Glutamatergic neuron (in vitro differentiated cells): ENCODE measurements at places on chromosomes 7 and 10.

- peak within 1 kb of the TSS; percentile 89 for H3K27ac ChIP-seq
- peaks cover 5% of the 10 kb centered on the region for H3K27me3 ChIP-seq
- peak; percentile 37 for DNase-seq
Measured at GRCh38 chr7:64313740-64314491, at the start of gene ZNF736. TSS of gene ZNF736 (plus strand) at chr7:64313961. CDS start at chr7:64314151, 190 bp downstream.

DNA sequence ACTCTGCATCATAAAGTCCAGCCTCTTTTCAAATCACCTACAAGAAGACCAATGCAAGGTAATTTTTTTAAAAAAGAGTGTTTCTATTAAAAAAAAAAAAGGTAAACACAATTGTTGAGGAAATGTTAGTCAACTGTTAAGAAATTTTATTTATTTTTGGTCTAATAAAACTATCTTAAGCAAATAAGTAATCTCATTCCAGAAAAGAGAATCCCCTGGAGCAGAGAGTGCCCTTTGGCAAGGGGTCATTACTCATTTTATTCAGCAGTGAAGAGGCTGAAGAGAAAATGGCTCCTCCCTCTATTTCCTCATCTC, 63.4 kb upstream of the GSDME start:
- DNase-seq = no peak
- H3K27ac ChIP-seq = no peak overlapping the region
- H3K36me3 ChIP-seq = no peaks in the 10 kb centered on the region
- H3K27me3 ChIP-seq = no peaks in the 10 kb centered on the region

DNA sequence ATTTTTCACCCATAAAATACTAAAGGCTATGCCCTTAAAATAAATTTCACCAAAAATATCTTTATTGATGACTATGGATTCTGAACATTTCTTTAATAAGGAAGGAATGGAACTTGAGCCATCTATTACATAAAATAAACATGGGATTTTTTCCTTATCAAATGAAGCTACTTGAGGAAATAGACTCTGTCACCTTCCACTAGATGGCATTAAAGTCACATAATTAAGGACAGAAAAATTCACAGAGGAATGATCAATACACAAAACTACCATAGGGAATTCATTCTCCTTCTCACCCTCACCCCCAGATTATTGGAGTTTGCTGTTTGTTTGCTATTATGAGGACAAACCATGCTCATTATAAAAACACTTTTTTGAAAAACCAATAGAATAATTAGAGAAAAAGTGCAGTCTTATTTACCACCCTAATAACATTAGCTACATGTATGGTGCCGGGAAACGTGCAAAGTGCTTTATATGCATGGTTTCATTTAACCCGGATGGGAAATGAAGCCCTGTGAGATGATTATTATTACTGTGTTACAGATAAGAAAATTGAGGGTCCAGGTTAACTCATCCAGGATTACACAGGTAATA, 21.1 kb upstream of the FOXI2 start:
- H3K36me3 ChIP-seq = no peaks in the 10 kb centered on the region
- H3K27ac ChIP-seq = no peak overlapping the region
- H3K4me1 ChIP-seq = peaks cover 10% of the 10 kb centered on the region
- no peak for DNase-seq

DNA sequence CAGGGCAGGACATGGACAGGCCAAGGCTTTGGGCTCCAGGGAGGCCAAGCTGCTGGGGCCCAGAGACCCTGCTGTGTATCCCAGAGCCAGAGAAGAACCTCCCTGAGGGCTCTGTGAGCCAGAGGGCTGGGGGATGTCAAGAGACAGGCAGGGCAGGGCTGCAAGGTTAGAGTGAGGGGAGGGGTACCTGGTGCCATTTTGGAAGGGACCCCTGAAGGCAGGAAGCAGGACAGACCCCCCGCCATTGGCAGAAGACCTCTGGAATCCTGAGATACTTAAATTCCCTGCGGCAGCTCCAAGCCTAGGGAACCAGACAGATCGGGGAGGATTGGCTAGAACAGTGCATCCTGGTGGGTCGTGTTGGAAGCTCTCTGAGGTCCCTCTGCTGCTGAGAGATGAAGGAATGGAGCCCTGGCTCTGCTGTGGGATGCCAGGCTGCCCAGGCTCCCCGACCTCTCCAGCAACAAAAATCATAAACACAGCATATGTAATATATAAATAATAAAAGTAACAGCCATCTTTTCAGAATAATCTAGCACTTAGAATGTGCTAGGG, 75.0 kb downstream of the LHPP start:
- H3K4me3 ChIP-seq = no peak overlapping the region
- H3K4me1 ChIP-seq = peaks cover 2% of the 10 kb centered on the region
- H3K27me3 ChIP-seq = peaks cover 1% of the 10 kb centered on the region

DNA sequence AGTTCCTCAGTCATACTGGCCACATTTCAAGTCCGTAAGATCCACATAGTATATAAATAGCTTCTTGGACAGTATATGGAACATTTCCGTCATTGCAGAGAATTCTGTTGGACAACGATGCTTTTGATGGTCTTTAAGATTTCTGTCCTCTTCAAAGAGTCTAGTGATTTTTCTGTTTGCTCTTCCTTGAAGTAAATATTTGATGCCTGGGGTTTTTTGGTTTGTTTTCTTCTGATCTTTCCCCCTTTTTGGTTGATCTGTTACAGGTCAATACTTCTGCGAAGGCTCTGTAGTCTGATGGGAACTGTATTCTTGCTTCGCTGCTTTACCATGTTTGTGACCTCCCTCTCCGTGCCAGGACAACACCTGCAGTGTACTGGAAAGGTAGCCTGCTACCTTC, 42.3 kb upstream of the VDAC2 start:
- no peak overlapping the region for H3K4me3 ChIP-seq
- H3K27me3 ChIP-seq = no peaks in the 10 kb centered on the region
- DNase-seq = no peak
- H3K4me1 ChIP-seq = no peaks in the 10 kb centered on the region
- peaks cover 5% of the 10 kb centered on the region for H3K36me3 ChIP-seq

- H3K36me3 ChIP-seq = no peaks in the 10 kb centered on the region
- peaks cover 18% of the 10 kb centered on the region for H3K4me1 ChIP-seq
- H3K4me3 ChIP-seq = no peak overlapping the region
- peaks cover 7% of the 10 kb centered on the region for H3K27me3 ChIP-seq
- no peak for DNase-seq
Measured at GRCh38 chr10:110150046-110150445, 57.4 kb upstream of the MXI1 start.

- H3K36me3 ChIP-seq = no peaks in the 10 kb centered on the region
- H3K4me3 ChIP-seq = peak overlapping the region; percentile 66
- H3K27ac ChIP-seq = peak overlapping the region; percentile 86
- no peaks in the 10 kb centered on the region for H3K27me3 ChIP-seq
- DNase-seq = no peak
- peaks cover 8% of the 10 kb centered on the region for H3K4me1 ChIP-seq
Measured at GRCh38 chr7:137354396-137354795, 10.9 kb upstream of the PTN start.

- H3K4me3 ChIP-seq = no peak overlapping the region
- H3K27ac ChIP-seq = no peak overlapping the region
- H3K4me1 ChIP-seq = no peaks in the 10 kb centered on the region
- no peaks in the 10 kb centered on the region for H3K36me3 ChIP-seq
- no peak for DNase-seq
Measured at GRCh38 chr10:128115356-128115755, 10.9 kb downstream of the MKI67 start.

DNA sequence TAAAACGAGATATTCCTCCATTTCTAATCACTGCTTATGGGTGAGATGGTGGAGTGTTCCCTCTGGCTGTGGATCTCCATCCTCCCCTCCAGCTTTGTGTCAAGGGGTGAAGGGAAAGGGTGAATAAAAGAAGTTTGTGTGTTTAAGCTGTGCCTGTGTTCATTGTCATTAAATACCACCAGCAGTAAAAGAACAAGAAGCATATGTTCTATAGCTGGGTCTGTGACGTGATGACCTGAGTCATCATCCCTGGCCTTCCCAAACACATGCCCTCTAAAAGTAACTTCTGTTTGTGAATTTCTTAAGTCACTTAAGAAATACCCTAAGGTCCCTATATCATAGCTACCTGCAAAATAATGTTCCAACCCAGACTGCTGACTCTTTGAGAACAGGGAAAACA, 104.9 kb downstream of the PPP1R17 start:
- H3K4me1 ChIP-seq = no peaks in the 10 kb centered on the region
- no peaks in the 10 kb centered on the region for H3K36me3 ChIP-seq
- peaks cover 2% of the 10 kb centered on the region for H3K27me3 ChIP-seq
- no peak overlapping the region for H3K27ac ChIP-seq
- DNase-seq = no peak
